AG10803 (cell line): ENCODE measurements at places on chromosomes 5 and 9.

GRCh38 chr5:122870219-122870856 is 24.9 kb downstream of the SNX24 start:
- DNase-seq, result peak; percentile 64

GRCh38 chr9:137919095-137919465 is 41.5 kb downstream of the CACNA1B start:
- DNase-seq, result no peak

DNA sequence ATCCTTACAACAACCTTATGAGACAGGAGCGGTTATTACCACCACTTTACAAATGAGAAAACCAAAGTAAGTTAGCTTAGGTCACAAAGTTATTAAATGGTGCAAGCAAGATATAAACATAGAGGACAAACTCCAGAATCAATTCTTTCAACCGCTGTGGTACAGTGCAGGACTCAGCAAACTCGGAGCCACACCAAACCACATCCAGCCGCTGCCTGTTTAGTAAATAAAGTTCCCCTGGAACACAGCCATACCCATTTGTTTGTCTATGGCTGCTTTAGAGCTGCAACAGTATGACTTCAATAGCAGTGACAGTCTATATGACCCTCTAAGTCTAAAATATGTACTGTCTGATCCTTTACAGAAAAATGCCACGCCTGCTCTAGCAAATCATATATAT is 1567.2 kb upstream of the WWC1 start:
- no peak for DNase-seq

DNA sequence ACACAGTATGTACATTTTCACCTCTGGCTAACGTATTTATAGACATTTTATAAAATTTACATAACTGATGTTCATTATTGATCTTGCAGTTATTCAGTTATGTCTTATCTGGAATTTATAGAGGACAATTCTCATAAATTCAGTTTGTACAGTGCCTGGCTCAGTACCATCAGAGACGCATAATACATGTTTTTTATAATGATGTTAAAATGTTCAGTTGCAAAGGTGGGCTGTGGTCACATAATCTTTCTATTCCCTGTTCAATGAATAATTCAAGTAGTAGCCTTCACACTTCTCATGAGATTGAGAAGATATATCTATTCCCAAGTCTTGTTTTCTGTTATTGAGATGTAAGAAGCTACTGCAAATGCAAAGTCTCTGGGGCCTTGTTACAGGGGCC is 393.1 kb upstream of the ARRDC3 start:
- DNase-seq, result no peak

- no peak for DNase-seq
Observed at GRCh38 chr5:174218162-174218561, 172.7 kb downstream of the NSG2 start.

DNA sequence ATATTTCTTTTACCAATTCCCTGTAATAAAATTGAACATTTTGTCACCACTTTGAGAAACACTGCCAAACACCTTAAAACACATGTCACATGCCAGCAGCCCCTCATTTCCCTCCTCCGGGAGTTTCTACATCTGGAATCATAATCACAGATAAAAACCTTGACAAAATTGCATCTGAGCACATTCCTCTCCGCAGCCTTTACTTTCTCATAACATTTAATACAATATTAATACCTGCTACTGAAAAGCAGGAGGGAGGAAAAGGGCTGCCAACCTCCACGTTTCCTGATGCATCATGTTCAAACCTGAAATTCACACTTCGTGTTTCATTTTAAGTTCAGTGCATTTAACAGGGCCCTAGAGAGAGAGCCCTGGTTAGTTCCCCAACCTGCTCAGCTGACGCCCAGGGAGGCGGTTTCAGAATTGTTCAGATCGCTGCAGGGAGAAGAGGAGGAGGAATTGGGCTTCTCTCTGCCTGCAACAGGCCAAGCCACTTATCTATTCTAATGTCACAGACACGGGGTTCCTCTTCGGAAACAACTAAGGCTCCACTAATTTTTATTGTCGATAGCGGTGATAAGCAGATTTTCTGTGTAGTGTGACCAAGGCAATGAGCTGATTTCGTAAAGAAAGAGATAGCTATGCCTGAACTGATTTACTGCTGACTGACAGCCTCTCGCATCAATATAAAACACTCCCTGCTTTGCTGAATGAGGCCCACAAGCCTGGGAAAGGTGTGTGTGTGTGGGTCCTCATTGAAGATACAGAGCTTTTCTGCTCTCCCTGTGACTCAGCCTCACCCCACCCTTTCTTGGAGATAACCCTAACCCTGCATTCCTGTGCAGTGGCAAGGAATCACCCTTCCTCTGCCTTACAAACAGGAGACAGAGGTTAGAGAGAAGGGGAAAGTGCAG is 4.9 kb upstream of the LHX2 start:
- no peak for DNase-seq

DNA sequence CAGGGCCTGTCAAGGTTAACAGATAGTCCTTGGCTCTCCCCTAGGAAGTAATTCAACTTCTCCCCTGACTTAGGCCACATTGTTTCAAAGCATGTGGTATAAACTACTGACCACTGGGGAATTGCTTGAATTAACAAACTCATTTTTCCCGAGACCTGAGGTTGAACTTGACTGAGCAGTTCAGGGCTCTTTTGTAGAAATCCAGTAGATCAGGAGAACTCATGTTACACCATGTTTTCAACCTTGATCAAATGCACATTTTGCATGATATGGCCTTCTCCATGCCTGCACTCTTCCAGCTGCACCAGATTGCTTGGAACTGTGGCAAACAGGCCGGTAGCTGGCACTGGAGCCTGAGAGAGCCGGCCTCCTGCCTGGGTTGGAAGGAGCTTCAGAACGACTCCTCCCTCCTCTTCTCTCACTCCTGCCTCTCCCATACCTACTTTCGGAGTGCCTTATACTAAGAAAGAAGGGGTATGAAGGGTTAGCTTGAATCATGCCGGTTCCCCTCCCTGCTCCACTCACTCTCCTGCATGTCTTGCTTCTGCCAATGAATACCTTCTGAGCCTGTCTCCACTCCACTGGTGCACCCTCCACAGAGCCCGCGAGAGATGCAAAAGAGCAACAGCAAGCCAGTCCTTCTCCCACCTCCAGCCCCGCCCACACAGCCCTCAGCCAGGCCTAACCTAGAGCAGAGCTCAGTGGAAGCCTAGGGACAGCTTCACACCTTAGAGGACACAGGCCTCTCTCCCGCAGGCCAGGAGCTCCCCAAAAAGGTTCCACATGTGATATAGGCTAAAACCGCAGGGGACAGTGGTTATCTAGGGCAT is 159.4 kb downstream of the MACROH2A1 start:
- peak; percentile 43 for DNase-seq

DNA sequence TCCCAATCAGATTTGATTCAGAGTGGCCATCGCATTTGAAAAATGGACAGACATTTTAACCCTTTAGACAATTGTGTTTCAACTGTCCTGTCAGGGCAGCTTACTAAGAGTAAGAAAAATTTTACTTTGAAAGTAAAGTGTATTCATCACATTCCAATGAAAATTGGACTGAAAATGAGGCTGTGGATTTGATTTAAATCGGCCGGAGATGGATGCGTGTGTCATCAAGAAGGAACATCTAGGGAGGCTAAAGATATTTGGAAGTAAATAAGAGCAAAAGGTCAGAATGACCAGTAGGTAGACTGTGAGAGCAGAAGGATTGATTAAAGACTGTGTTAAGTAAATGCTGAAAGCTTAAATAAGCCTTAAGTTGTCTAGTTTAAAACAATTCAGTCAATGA is 1.5 kb downstream of the ZCCHC7 start:
- peak; percentile 4 for DNase-seq

GRCh38 chr9:2018162-2018643 is 3.1 kb downstream of the SMARCA2 start:
- no peak for DNase-seq
